ENCODE measurements at places on chromosomes 7 and 10.

DNA sequence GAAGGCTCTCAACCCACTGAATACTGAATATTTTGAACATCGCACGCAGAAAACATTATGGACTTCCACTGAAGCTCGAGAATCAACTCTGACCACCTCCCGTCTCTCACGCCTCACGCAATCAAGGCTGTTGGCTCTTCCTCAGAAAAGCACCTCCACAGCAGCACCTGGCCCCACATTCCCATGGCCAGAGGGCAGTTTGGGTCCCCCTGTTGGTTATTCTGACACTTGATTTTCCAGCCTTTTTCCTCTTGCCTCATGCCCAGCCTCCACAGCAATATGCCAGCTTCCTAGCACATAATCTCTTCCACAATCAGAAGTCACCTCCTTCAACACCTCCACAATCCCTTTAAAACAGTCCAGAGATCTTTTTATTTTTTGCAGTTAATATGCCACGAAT, 55.9 kb downstream of the SVOPL start:
- DNase-seq: peak; percentile 36

- no peak for DNase-seq
Observed at GRCh38 chr7:8063706-8064297, 95.2 kb downstream of the GLCCI1 start.

DNA sequence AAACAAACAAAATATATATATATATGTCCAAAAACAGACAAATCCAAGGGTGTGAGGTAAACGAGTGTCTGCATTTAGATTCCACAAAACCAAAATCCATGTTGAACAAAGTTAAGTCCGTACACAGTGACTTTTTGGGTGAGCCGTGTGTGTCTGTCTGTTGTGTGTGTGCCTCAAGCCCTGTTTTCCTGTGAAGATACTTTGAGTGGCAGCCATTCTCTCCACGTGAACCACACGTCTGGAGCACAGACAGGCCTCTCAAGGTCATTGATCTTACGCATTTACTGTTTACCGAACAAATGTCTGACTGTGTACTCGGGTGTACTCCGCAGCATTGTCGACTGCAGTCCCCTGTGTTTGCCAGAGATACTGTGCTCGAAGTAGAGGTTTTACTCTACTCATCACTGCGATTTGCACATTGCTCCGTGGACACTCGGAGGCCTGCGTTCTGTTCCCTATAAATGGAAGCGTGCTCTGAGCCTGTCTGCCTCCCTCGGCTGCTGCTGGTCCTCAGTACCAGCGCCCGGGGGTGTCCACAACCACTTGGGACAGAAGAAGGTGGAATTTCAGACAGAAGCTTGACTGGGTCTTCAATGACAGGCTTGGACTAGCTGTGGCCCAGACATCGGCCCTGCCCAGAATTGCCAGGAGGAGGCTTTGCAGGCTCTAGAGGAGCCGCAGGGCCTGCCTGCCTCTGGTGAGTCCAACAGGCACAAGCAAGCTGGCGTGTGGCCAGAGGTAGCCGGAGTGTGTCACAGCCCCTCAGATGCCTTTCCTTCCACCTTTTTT, 22.1 kb downstream of the CYP17A1 start:
- no peak for DNase-seq

DNA sequence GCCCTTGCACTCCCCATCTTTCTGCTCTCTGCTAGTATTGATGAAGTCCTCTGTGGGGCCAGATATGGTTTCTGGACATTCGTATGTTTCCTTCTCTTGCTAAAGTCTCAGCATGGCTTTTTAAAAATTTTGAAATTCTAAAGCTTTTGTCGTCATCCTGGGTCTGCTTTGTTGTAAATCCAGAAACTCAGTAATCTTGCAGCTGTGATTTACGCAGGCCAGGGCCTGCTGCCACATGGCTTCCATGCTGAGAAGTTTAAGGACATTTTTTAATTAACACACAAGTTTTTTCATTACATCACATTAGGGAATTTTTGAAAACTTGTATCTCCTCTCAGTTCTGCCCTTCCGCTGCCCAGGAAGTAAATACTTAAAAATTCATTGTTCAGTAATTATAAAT, 686.1 kb upstream of the IGFBP3 start:
- no peak for DNase-seq

GRCh38 chr10:43304687-43305333, 37.9 kb upstream of the RASGEF1A start:
- no peak for DNase-seq

DNA sequence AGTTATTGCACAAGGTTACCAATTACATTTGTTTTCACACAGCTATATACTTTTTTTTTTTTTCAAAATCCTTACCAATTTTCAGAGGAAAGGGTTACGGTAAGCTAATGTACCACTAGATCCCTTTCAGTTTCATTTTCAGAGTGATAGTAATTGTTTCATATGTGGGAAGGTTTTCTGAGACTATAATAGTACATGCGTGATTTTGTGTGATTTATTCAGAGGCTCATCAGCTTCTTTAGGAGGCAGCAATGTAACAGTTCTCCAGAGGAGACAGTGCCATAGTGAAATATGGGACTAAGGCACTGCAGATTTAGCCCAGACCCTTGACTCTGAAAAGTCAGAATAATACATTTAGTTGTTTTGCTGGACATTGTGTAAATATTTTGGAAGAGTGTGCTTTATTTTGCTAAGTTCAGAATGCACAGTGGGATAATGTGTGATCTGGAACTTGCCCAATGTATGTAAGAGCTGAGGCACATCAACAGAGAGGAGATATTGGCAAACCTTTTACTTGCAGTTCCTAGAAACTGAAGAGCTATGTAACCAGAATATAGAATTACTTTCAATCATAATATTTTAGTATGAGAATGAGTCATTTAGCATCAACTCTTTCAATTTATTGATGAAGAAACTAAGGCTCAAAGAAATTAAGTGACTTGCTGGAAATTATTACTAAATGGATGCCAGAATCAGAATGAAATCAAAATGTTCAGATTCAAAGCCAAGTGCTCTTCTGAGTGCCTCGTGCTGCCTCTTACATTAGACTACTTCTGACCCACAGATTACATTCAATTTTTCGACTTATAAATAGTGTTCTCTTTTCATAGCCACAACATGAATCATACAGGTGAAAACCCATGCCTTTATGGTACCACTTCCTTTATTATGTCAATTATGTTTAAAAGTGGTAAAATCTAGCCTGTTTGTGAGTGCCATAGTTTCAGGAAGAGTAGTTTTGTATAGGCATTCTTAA, 207.7 kb upstream of the TEX47 start:
- DNase-seq: no peak

DNA sequence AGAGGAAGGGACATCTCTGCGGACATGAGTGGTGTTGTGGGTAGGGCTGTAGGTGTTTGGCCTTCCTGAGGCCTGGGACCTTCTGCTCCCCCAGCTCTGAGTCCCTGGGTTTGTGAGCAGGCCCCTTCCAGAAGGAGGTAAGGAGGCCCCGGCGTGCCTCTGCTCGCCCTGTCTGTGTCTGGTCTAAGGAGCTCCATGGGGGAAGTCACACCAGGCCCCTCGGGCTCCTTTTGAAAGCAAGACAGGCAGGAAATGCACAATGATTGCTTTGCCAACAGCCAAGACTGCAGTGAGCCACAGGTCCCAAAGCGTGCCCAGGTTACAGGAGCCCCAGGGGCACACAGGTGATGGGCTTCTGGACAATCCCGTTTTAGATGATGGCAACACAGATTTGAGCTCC, 89.5 kb downstream of the FAM53B start:
- DNase-seq: no peak

GRCh38 chr7:42156291-42156865, 80.6 kb downstream of the GLI3 start:
- DNase-seq: peak; percentile 3

DNA sequence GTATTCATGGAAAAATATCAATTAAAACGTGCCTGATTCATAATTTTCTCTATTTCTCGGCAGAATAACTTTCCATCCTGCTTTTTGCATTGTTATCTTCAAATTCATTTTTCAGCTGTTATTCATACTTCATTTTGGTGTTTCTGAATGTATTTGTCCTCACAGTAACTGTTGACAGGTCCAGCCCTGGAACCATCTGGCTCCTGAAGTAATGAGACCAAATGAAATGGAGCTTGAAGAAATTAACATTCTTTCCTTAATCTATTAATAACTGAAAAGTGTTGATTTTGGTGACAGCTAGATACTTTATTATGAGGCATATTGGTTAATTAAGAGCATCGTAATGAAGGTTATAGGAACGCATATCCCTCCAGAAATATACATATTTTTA, 257.0 kb upstream of the MINDY3 start:
- no peak for DNase-seq

- peak; percentile 71 for DNase-seq
Observed at GRCh38 chr10:69337296-69338132, 59.2 kb downstream of the HK1 start.

DNA sequence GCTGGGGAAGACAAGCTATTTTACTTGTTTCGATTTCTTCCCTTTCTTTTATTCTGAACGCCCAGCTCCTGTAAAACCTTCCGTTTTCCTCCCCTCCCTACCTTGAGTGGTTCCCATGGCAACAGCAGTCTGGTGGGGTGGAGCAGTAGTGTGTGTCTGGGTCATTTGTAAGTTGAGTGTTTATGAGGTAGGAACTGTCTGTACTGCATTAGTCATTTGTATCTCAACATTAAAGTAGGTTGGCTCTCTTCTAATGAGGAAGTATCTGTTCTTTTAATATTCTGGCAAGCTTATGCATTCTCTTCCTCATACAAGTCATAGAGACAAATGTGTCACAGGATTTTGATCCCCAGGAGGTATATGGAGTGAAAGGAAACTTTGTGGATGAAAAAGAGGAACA, 85.3 kb upstream of the CCDC6 start:
- peak; percentile 88 for DNase-seq

DNA sequence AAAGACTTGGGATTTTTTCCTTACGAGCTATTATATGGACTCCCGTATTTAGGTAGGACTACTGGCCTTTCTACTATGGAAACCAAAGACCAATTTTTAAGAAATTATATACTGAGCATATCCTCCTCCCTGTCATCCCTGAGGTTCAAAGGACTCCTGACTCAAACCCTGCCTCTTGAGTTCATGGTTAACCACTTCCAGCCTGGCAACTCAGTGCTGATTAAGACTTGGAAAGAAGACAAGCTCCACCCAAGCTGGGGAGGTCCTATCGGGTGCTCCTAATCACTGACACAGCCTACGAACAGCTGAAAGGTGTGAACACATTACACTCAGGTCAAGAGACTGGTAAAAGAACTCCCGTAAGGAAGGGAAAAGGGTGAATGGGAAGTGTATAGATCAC, 66.8 kb downstream of the LYZL2 start:
- no peak for DNase-seq

GRCh38 chr7:102450242-102450641, 14.4 kb downstream of the ALKBH4 start:
- DNase-seq: peak; percentile 45

DNA sequence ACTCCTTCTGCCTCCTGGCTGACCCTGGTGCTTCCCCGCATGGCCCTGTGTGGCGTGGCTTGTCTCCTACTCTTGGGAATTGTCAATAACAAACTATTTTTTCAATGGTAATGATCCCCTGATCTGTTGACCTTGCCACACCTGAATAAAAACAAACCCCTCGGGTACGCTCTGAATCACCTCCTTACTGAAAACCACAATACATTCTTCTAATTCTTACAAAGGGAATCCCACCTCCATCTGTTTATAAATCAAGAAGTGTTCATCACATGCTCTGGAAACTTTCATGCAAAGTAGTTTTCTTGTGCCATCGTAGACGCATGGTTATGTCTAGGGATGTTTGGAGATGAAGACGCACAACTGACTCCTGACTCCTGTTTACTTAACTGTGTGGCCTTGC, 245.8 kb downstream of the FRMD4A start:
- no peak for DNase-seq

GRCh38 chr7:39324139-39324760, 242.0 kb upstream of the YAE1 start:
- DNase-seq: no peak

DNA sequence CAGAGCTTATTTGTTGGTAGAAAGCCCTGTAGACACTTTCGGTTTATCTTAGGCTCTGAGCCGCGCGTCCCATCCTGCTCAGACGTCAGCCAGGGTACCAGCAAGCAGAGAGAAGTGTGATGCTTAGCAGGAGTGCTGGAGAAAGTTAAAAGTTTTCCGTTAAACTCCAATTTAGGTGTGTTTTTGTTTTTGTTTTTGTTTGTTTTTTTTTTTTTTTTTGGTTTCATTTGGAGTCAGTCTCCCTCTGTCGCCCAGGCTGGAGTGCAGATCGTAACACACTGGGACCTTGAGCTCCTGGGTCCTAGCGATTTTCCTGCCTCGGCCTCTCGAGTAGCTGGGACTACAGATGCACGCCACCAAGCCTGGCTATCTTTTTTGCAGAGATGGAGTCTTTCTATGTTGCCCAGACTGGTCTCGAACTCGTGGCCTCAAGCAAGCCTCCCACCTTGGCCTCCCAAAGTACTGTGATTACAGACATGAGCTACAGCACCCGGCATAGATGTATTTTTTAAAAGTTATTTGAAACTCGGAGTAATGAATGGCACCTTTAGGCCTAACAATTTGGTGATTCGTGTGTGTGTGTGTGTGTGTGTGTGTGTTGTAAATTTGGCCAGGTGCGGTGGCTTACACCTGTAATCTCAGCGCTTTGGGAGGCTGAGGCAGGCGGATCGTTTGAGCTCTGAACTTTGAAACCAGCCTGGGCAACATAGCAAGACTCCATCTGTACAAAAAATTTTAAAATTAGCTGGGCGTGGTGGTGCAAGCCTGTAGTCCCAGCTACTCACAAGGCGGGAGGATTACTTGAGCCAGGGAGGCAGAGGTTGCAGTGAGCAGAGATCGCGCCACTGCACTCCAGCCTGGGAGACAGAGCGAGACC, 1.3 kb upstream of the HIP1 start:
- DNase-seq: no peak

DNA sequence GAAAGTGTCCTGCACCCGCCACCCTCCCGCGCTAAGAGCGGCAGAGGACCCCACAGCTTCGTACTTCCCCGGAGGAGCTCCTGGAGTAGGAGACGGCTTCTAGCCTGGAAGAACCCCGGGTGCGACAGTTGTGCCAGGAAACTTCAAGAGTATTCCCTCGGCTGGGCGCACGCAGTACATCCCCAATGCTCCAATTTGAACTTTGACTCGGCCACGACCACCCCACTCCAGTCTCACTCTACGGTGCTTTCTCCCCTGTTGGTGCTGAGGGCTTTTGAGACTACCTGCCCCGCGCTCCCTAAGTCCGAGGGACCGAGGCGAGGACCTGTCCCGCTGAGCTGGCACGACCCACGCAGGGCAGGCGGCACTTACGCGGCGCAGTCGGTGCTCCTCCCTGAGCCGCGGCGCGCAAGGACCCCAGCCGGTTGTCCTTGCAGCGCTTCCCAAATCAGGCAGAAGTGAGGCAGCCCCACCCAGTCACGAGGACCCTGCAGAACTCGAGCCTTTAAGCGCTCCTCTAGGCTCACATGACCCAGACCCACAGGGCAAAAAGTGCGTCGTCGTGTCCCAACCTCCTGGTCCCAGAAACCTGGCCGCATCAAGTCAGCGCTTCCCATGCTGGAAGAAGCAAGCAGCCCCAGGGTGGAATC, at the start of gene CPVL:
Gene CPVL, minus strand, starts transcription at position 481 of the 650 bp plus-strand sequence. CDS start 25,476 bp downstream, outside the sequence.
- peak; percentile 84 for DNase-seq
